ENCODE measurements at places on chromosomes 7 and 10.

- DNase-seq, result no peak
Measured at GRCh38 chr10:126527645-126528314, 139.5 kb upstream of the ADAM12 start.

DNA sequence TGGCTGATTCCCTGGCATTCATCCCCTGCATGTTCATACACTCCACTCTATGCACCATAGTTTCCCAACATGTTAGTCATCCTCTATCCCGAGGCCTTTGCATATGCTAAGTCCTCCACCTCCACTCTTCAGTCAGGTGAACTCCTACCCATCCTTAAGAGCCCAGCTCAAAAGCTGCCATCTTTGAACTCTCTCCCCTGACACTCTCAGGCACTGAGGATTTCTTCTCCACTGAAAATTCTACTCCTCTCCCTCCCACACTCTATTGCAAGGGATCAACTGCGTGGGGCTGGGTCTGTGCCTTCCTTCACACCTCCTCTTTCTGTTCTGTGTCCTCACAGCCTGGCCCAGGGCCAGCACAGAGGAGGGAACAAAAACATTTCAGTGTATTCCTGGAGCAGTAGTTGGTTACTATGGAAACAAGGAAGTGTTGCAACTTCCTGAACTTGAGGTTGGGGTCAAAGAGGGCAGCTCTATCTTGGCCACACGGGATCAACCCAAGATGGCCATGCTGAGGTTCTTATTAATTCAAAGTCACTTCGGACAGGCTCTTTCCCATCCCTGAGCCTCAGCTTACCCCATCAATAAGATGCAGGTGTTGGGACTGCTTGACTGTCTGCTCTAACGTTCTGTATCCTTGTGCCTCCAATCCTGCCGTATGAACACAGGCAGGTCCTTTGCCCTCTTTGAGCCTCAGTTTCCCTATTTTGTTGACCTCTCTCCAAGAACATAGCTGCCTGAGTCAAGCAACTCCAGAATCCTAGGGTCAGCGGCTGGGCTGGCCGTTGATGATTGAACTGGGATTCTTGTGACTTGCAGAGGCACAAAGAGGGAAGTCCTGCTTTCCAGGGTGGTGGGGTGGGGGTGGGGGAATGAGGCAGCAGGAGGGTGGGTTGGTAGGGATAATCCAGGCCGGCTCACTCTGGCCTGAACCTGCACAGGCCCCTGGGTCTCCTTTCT is 15.5 kb downstream of the ZMIZ1 start:
- DNase-seq, result peak; percentile 46

DNA sequence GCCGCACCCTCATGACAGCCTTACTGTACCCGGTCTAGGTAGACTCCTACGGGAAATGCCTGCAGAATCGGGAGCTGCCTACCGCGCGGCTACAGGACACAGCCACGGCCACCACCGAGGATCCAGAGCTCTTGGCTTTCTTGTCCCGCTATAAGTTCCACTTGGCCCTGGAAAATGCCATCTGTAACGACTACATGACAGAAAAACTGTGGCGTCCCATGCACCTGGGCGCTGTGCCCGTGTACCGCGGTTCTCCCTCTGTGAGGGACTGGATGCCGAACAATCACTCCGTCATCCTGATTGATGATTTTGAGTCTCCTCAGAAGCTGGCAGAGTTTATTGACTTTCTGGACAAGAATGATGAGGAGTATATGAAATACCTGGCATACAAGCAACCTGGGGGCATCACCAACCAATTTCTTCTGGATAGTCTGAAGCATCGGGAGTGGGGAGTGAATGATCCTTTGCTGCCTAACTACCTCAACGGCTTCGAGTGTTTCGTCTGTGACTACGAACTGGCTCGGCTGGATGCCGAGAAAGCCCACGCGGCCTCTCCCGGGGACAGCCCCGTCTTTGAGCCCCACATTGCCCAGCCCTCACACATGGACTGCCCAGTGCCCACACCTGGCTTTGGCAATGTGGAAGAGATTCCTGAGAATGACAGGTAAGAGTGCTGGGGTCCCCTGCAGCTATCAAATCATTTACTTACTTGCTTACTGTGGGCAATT is 8.5 kb upstream of the CHCHD1 start:
- no peak for DNase-seq

- DNase-seq, result no peak
Measured at GRCh38 chr7:87495366-87495765, 19.9 kb upstream of the ABCB4 start.

GRCh38 chr7:134852625-134853024 is 73.2 kb downstream of the CALD1 start:
- DNase-seq, result no peak

DNA sequence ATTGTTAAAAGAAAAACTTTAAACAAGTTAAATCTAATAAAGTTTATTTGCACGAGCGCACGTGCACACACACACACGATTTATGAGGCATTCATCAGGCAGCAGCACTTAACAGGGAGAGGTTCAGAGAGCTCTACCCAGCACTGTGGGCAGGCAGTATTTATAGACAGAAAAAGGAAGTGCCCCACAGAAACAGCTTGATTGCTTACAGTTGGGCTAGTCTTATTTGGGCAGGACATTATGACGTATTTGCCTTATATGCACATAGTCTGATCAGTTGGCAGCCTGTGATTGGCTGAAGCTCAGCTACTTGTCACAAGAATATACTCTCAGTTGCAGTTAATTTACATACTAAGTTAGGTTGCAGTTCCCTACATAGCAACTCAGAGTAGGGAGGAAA is 1.2 kb upstream of the SDHAF3 start:
- no peak for DNase-seq

DNA sequence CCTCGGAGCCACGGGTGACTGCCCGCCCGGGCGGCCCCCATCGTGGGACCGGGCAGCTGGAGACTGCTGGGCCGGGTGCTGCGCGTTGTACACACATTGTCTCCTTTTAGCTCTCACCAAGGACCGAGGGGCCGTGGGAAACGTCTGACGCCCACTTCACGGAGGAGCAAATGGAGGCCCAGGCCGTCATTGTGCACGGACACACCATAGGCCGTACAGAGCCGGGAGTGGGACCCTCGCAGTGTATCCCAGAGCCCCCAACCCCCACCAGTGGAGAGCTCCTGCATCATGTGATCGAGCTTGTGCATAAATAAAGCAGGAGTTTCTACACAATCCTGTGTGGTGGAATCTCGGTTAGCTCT is 722 bp downstream of the DENND10 start:
- no peak for DNase-seq

GRCh38 chr7:135716677-135717238 is 11.2 kb downstream of the SLC13A4 start:
- DNase-seq, result peak; percentile 95

DNA sequence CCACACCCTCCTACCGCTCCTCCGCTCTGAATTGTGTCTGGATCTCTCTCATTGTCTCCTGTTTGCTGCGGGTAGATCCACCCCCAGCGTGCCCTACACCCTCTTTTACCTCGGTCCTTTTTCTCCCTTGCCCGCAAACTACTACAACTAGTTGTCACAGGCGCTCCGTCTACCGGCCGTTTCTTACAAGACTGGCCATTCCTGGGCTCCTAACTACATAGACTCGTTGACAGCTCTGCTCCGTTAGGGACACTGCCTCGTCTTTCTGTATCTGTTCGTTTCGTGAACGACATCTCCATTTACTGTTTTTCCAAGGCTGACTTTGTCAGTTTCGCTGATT is 786 bp downstream of the TAF3 start:
- DNase-seq, result peak; percentile 4

GRCh38 chr10:110681023-110681681 is 37.0 kb downstream of the RBM20 start:
- DNase-seq, result no peak

GRCh38 chr10:98169379-98169778 is 34.9 kb downstream of the R3HCC1L start:
- DNase-seq, result no peak

DNA sequence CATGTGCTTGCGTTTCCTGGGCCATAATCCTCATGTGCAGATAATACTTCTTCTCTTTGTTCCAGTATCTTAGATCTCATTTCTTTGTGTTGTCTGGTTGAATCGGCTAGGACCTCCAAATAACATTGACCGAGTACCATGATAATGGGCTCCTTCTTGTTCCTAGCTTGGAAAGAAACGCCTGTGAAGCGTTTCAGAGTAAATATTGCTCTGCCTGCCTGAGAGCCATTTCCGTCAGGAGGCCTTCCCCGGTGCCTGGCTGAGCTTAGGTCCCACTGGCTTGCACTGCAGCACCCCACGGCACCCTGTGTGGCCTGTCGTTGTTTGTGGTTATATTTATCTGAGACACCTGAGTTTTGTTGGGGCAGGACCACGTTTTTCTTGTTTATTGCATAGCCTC is 17.7 kb downstream of the FOXK1 start:
- no peak for DNase-seq

DNA sequence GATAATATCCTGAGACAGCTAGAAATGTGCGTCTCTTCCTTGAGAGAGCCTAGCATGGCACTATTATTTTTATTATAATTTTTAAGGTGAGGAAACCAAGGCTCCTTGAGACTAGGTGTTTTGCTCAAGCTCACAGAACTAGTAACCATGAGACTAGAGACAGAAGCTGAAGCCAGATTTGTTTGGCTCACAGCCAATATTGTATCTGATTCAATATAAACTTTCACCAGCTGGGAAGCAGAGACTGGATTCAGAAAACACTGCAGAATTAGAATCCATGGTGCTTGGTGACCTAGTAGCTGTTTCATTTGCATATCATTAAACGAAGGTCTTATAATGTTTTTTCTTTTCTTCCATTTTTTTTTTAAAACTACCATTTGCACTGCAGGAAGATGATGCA is 64.4 kb downstream of the DNAJB9 start:
- no peak for DNase-seq

DNA sequence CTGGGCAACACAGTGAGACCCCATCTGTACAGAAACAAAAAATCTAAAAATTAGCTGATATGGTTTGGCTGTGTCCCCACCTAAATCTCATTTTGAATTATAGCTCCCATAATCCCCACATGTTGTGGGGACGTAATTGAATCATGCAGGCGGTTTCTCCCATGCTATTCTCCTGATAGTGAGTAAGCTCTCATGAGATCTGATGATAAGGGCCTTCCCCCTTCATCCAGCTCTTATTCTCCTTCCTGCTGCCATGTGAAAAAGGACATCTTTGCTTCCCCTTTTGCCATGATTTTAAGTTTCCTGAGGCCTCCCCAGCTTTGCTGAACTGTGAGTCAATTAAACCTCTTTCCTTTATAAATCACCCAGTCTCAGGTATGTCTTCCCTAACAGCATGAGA is 136.5 kb downstream of the SFMBT2 start:
- DNase-seq, result no peak

DNA sequence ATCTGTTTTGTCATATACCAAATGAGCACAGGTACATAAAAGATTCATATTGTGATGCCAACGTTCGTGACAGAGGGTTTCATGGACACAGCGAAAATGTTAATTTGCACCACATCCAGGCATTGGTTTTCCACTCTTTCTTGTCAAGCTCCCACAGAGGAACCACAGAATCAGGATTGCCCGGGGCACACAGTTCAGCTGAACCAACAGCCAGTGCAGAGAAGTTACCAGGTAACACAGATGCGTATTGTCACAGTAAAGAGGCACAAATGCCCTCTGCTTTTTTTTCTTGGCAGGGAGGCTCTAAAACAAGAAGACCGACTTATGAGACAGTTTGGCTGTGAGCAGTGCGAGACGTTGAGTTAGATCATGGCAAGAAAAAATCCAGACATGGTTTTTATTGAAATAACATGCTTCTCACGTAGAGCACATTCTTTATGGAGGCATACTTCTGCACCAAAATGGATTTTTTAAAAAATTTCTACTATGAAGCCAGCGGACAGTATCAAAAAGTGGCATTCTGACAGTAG is 331.1 kb upstream of the KIAA1217 start:
- DNase-seq, result no peak
